GM23248 (cell line): ENCODE measurements at places on chromosomes 7 and 10. TPM values are rescaled to one million over a fixed set of nuclear protein-coding genes. Genes with fewer than 3 reads are reported as not detected.

GRCh38 chr10:43667761-43668386 lies 19.2 kb upstream of the ZNF32 start:
- DNase-seq = no peak

GRCh38 chr10:88077977-88078376 lies 214.6 kb downstream of the PTEN start:
- DNase-seq = no peak

Gene WNT2
- 1.3 and 11.4 TPM in 2 replicates for total RNA-seq

- DNase-seq = no peak
These were observed 135.0 kb upstream of the PALS2 start for GRCh38 chr7:24438232-24438631.

- no peak for DNase-seq
These were observed 43.2 kb downstream of the HDAC9 start for GRCh38 chr7:18538554-18539250.

GRCh38 chr10:27241010-27241651 lies 534 bp upstream of the ACBD5 start:
- DNase-seq = peak; percentile 48

Gene TAS2R41
- total RNA-seq = not detected in 2 replicates

DNA sequence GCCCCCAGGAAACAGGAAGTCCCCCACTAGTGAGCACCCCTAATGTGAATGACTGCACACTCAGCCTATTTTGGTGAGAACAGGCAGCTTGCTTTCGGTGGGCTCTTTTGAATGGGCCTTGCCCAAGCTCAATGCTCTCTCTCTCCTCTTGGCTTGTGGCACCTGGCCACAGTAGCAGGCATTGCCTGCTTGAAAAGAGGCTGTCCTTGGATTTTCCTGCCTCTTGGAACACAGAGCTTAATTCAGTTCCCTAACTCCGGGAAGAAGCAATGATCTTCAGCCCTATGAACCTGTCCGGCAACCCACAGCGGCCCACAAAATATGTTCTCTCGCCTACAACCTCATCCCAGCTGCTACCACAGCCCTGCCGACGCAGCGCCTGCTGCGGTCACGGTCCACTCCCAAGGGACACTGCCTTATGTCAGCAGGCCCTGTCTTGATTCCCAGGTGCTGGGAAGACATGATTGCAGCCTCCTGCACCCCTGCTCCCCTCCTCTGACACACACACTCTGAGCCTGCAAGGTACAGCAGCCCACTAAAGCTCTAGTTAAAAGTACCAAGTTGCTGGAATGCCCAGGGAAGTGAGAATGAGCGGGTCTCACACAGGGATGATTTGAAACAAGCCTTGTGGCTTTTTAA lies 715.5 kb upstream of the GALNT17 start:
- no peak for DNase-seq

DNA sequence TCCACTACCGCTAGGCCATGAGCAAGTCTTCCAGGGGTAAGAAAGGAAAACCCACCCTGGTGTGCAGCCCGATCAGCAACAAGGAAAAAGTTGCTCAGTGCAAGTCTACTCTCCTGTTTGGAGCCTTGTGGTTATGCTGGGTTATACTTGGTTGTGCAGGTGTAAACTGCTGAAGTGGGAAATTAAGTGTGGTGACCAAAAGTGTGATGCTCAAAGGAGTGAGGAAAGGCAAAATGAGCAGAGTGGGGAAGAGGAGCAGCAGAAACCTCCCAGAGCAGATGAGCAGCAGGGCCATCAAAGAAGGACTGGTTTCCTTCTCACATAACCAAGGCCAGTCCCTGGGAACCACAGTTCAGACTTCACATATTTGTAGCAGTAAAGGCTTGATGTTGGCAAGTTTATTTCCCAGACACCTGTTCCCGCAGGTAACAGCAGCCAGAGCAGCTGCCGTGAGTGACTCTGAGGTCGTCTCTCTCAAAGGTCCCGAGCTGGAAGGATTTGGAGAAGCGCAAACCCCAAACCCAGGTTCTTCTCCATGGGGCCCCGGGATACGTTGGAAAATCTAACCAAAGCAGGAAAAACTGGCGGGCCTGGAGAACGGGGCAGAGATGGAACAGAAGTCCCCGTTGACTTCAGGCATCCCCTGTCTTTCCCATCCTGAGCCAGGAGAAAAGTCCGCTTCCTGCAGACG lies 607 bp upstream of the SMO start:
- DNase-seq = no peak

DNA sequence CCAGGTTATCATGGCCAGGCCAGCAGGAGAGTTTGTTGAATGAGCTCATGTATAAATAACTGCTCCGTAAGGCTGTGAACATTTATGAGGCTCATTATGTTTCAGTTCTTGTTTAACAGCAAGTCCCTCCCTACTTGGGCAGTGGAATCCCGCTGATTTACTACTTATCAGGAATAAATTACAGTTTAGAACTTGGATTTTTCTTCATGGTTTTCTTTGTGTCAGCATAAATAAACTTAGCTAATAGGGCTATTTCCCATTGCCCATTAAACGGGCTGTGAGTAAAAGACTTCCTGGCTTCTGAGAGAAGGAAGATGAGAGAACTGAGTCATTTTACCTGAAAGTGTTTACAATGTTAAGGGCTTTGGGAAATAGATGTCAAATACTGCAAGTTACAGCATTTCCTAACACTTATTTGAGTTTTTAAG lies 701.6 kb upstream of the ANKRD30A start:
- no peak for DNase-seq

Gene ABHD11
- total RNA-seq = 8.9 and 20.8 TPM in 2 replicates

DNA sequence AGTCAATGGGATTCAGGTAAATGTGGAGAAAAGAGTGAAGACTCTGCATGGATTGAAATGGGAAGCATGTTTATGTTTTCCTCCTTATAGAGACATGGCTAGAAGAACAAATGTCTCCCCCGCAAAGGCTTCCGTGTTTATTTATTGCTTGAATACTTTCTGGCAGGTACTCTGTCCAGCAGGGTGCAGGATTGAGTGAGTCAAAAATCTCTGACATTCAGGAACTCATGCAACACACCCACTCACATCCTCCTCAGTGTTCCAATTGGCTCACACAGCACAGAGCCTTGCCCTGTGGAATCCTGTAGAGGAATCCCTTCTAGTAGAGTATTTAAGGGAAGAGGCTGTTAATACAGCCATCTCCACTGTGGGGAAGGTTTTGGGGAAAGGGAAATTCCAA lies 290.3 kb upstream of the VWC2 start:
- DNase-seq = no peak

GRCh38 chr10:3136336-3136735 lies 36.2 kb downstream of the PITRM1 start:
- peak; percentile 51 for DNase-seq

GRCh38 chr10:124671486-124672075 lies 72.6 kb downstream of the FAM53B start:
- DNase-seq = peak; percentile 72

DNA sequence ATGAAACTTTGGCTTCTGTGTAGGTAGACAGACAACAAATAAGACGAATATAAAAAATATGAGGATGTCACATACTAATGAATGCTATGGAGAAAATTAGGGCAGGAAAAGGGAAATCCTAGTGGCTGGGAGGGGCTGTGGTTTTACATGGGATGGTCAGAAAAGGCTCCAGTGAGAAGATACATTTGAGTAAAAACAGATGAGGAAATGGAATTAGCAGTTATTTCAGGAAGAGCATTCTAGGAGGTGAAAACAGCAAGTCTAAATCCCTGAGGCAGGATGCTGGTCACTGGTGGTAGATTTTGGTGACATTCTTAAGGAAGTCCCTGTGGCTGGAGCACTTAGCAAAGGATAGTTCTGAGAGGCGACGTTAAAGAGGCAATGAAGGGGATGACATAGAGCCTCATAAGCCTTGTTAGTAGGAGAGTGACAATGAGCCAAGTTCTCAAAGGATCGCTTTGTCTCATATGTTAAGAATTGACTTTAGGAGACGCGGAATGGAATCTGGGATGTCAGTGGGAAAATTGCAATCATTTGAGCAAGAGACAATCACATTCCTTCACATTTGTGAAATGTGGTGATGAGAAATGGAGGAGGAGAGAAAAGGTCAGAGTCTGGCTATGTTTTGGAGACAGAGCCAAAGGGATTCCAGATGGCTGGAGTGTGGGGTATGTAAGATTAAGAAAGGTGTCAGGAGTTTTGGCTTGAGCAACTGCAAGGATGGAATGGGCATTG lies 384.7 kb upstream of the FZD8 start:
- DNase-seq = peak; percentile 69

- DNase-seq = peak; percentile 67
These were observed 46.3 kb downstream of the PLEKHA8 start for GRCh38 chr7:30074422-30075030.

Gene PRPF18
- 23.3 and 30.2 TPM in 2 replicates for total RNA-seq

GRCh38 chr7:133863362-133864061 lies 263.6 kb upstream of the LRGUK start:
- no peak for DNase-seq

GRCh38 chr7:67392596-67393438 lies 396.2 kb downstream of the TYW1 start:
- no peak for DNase-seq

- peak; percentile 34 for DNase-seq
These were observed 220.3 kb upstream of the STK17A start for GRCh38 chr7:43362652-43363034.

Gene BTAF1
- 29.2 and 38.4 TPM in 2 replicates for total RNA-seq

Gene HMX3
- not detected in 2 replicates for total RNA-seq

GRCh38 chr7:77783545-77783944 lies 14.7 kb downstream of the TMEM60 start:
- no peak for DNase-seq

DNA sequence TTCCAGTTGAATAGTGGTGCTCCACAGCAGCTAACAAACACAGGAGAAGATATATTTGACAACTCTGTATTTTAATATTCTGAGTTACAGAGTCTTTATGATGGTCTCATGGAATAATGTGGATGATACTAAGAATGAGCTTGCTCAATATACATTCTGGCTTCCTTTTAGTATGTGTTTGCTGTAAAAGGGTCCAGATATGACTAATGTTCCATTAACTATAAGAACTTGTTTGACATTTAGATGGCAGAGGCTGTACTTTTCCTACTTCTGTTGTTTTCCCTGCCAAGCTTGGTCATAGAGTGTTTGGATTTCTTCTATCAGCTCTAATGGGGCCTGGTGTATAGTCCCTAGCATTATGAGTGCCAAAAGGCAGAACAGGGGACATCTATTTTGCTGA lies 61.5 kb upstream of the GPR22 start:
- no peak for DNase-seq

Gene IRF5
- under 0.01 and 1.6 TPM in 2 replicates for total RNA-seq

DNA sequence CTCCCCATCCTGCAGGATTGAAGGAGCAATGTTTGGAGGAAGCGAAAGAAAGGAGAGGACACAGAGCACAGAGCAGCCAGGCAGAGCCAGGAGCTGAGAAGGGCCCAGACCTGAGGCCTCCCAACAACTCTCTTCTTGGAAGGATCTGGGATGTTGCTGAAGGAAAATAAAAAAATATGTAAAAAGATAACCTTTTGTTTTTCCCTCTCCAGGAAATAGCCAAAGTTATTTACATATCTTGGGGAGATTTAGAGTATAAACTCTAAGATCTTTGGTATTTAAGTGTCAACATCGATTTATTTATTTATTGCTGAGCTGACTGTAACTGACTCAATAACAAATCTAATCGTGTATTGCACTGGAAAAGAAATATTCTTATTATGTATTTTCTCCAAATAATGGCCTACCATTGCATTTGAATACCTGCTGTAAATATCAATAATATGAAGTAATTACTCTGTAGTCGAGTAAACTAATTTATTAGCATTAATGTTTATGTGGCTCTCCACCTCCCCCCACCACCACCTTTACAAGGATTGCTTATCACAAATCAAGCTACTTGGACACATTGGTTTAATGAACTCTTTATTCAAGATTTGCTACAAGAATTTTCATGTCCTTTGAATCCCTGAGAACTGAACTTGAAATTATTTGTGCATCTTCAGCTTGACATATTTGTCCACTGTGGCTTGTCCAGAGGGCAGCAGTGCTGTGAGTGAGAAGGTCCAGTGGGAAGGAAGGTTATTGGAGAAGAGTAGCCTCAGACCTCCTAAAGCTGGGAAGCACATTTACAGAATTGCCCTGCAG lies 1.8 kb upstream of the HOXA11 start:
- DNase-seq = no peak

GRCh38 chr7:145737617-145738016 lies 379.0 kb upstream of the CNTNAP2 start:
- no peak for DNase-seq

DNA sequence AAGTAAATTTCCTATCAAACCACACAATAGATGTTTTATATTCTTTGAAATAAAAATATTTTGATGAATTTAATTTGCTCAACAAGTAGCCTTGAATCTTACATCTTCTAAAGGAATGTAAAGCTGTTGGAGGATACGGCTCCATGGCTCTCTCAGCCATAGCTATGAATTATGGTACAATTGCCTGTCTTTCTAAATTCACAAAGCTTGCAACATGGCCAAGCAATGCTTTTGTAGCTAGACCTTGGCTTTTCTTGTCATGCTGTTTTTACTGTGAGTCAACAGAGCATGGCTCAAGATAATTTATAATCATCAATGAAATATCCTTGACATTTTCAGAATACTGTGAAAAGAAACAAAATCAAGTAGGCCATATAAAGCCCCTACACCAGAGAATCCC lies 286.7 kb downstream of the CACNA2D1 start:
- no peak for DNase-seq

- peak; percentile 98 for DNase-seq
These were observed 23.6 kb downstream of the DDIT4 start for GRCh38 chr10:72297281-72297804.

GRCh38 chr10:133100706-133101415 lies 13.1 kb downstream of the ADGRA1 start:
- peak; percentile 30 for DNase-seq

- no peak for DNase-seq
These were observed 243.9 kb upstream of the TCERG1L start for GRCh38 chr10:131555406-131555805.

GRCh38 chr10:21363731-21364104 lies 161.8 kb downstream of the SKIDA1 start:
- no peak for DNase-seq

GRCh38 chr10:90319188-90319914 lies 538.5 kb downstream of the HTR7 start:
- DNase-seq = peak; percentile 59
